A549 (cell line): ENCODE measurements at places on chromosomes 16 and 17.
A peak's percentile ranks its signal among the peaks of the same experiment; 100 is the strongest.

DNA sequence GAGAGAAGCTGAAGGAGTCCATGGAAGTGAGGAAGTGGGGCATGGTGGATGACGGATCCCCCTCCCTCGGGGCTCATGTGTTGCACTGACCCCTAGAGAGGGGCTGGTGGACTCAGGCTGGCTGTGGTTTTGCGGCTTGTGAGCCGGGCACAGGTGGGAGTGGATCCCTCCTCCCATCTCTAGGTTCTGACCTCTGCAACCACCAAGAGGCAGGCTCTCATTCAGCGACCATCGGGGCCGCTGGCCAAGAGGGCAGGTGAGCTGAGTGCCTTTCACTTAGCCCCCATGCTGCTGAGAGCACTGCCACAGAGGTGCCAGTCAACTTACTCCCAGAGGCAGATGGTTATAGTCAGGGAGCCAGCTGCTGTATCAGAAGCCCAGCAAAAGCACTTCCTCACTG is 67.3 kb downstream of the SCNN1B start:
- no peak for DNase-seq

- no peak for DNase-seq
These were observed 130.5 kb downstream of the NPIPB5 start for GRCh38 chr16:22641131-22641628.

DNA sequence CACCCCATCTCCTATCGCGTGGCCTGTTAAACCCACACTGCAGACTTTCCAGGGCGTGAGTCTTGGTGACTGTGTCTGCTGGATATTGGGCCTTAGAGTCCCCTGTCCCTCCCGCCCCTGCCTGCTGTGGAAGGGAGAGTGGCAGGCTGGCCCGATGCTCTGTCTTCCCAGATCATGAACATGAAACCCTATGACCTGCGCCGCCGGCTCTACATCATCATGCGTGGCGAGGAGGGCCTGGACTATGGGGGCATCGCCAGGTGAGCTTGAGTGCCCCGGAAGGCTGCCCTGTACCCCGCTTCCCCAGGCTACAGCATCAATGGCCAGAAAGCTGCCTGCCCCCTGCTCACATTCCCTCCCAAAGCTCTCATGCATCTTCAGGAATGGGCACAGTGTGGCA is 19.5 kb upstream of the CLEC18A start:
- no peak for DNase-seq

GRCh38 chr17:66493283-66494019 is 191.0 kb downstream of the PRKCA start:
- peak; percentile 53 for DNase-seq

- no peak for DNase-seq
These were observed 98.9 kb upstream of the AMZ2 start for GRCh38 chr17:68148936-68149335.
